ENCODE measurements at places on chromosomes 3 and 15.
A peak's percentile ranks its signal among the peaks of the same experiment; 100 is the strongest.

GRCh38 chr15:64901914-64902313 lies 9.8 kb upstream of the ANKDD1A start:
- DNase-seq: no peak

GRCh38 chr15:99633655-99634054 lies 67.9 kb downstream of the MEF2A start:
- no peak for DNase-seq

DNA sequence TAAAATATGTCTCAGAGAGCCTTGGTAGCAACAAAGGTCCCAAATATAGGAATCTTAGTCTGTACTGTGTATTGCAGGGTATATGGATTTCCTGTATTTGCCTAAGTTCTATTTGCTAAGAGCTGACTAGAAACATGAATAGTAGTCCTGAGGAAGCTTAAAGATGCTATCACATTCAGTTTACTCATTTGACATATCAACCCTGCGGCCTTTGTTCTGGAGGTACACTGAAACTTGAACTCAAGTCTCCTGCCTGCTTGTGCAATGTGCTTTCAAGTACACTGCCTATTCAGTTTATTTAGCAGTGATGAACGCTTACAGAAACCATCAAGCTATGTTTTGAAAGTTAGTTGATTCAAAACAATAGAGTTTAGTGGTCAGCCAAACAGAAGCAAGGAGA lies 21.1 kb downstream of the IL1RAP start:
- DNase-seq: peak; percentile 61

GRCh38 chr15:62190675-62191074 lies 25.6 kb upstream of the C2CD4B start:
- DNase-seq: no peak

GRCh38 chr3:139128803-139129202 lies 84.1 kb upstream of the PRR23C start:
- no peak for DNase-seq

DNA sequence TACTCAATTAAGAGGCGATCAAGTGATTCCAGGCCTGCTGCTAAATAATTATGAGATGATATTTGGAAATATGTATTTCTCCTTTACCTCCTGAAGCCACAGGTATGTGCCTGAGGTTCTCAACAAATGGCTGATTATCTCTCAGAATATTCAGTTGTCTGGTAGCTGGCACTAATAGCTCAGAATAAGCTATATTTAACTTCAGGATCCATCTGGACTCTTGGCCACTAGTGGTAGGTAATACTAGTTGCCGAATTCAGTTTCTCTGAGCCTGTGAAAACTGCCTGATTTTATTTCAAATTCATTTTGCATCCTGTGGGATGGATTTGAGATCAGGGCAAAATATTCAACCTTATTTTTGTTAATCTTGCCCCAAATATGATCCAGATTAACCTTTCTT lies 499.0 kb downstream of the DIPK2A start:
- DNase-seq: no peak

GRCh38 chr3:102156426-102156825 lies 278.4 kb upstream of the ZPLD1 start:
- DNase-seq: peak; percentile 35

DNA sequence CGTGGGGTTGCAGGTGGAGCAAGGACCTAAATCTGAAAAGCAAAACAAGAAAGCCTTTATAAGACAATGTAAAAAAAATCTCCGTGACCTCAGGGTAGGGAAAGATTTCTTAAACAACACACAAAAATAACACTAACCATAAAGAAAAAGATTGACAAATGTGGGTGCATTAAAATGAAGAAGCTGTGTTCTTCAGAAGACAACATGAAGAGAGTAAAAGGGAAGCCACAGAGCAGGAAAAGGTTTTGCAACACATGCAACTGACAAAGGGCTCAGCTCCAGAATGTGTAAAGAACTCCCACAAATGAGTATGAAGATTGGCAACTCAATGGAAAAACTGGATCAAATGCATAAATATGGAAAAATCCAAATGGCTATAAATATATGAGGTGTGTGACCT lies 74.2 kb downstream of the MAGEF1 start:
- DNase-seq: no peak

GRCh38 chr3:134326760-134327593 lies 47.3 kb downstream of the AMOTL2 start:
- peak; percentile 71 for DNase-seq

DNA sequence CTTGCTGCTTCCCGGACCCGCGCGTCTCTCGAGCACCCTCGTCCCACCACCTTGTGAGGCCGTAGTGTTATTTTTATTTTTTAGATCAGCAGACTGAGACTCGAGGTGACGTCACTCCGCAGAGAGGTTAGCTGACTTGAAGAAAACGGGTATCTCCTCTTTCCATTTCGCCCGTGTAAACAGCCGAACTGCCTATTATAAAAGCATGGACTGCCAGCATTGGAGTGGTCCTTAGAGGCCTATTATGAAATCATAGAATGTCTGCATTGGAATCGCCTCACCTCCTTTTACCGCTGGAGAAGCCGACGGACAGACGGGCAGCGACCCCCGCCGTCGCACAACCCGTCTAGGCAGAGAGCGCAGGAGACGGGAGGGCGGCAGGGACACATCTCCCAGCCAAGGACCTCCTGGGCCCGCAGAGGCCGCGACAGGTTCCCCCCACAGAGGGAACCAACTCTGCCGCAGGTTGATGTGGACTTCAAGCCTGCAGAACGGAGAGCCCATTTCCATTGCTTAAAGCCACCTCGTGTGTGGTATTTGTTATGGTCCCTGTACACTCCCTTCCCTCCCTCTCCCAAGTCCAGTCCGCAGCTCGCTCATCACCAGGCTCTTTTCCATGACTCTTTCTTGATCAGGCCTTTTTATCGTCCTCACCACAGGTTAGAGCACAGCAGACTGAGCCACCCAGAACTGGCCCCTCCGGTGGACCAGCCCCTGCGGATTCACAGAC lies 540 bp upstream of the PPP1R2 start:
- DNase-seq: no peak

DNA sequence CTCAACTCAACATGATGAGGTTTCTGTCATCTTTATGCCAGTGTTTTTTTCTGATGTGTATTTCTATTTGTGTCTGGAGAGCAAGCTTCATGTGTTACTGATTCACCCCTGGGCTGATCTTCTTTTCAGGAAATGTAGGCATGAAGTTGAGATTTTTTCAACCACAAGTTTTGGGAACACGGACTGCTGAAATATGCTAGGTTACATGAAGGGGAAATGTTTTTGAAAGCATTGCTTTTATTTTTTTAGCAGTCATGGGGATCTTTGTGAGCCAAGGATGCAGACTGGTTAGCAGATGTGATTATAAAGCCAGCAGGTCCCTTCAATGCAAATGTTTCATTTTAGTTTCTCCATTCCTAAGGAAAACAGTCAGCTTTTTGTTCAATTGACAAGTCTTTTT lies 219.3 kb upstream of the COL8A1 start:
- no peak for DNase-seq

- DNase-seq: no peak
These were observed 14.7 kb upstream of the HDC start for GRCh38 chr15:50280271-50280670.

- DNase-seq: no peak
These were observed 469.6 kb downstream of the EDEM1 start for GRCh38 chr3:5657106-5657505.

DNA sequence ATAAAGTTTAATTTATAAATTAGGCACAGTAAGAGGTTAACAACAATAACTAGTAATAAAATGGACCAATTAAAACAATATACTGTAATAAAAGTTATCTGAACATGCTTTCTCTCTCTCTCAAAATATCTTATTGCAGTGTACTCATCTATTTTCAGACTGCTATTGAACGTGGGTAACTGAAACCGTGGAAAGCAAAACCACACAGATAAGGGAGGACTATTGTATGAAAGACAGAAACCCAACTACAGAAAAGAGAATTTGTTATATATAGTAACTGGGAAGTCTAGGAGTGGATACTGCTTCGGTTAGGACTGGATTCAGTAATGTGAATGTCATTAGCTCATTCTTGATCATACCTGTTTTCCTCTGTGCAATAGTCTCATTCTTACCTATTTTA lies 119.3 kb upstream of the DAZL start:
- DNase-seq: no peak

- no peak for DNase-seq
These were observed 82.8 kb downstream of the CADM2 start for GRCh38 chr3:85041562-85042055.

GRCh38 chr3:102577082-102577789 lies 142.4 kb downstream of the ZPLD1 start:
- DNase-seq: no peak

DNA sequence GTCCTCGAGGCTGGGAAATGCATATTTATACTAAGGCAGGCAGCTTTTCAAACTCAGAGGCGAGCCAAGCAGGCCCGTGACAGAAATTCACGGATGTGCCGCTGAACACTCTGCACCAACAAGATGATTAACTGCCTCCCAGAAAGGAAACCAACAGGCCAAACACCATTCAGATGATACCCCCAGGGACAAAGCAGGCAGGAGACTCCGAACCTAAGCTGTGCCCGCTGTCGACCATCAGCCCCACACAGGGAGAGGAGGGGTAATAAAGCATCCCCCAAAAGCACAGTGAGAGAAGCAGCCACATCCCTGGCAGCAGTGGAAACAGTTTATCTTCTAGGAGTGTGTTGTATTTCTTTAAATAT lies 31.8 kb downstream of the ADAMTS17 start:
- DNase-seq: no peak

DNA sequence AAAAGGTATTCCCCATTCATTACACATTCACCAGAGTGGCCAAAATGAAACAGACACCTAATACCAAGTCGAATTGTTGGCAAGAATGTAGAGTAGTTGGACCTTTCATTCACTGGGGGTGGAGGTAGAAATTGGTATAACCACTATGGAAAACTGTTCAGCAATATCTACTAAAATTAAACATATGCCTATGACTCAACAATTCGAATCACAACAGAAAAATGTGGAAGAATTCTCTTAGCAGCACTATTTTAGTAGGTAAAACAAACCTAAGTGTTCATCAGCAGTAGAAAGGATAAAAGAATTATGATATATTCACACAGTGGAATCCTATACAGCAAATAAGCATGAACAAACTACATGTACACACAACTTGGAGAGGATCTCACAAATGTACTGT lies 30.6 kb downstream of the POLG start:
- no peak for DNase-seq

GRCh38 chr3:81592101-81592500 lies 169.3 kb downstream of the GBE1 start:
- DNase-seq: no peak

GRCh38 chr3:138332472-138333073 lies 2.9 kb upstream of the NME9 start:
- DNase-seq: peak; percentile 64

- DNase-seq: peak; percentile 47
These were observed 600.8 kb downstream of the FOXP1 start for GRCh38 chr3:70982700-70983140.

DNA sequence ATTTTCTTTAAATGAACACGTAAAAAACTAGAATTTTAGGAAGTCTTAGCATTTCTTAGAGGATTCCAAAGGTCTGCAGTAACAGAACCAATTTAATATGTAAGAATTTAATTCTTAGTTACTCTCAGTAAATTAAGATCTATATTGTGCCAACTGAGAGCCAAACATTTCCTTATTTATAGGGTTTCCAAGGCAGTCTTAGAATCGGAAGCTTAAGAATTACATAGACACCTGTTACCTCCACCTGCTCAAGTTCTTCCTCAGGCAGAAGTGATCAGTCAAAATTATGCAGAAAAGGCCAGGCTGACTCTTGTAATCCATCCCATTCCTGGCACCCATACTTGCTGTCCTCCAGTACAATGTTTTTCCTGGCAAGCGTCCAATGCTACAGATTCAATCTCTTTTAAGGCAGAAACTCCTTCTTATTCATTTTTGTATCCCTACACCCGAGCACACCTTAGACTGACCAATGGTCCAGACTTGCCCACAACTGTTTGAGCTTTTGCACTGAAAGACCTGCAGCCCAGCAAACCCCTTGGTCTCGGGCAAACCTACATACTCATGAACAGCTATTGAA lies 64.3 kb downstream of the NCEH1 start:
- no peak for DNase-seq

DNA sequence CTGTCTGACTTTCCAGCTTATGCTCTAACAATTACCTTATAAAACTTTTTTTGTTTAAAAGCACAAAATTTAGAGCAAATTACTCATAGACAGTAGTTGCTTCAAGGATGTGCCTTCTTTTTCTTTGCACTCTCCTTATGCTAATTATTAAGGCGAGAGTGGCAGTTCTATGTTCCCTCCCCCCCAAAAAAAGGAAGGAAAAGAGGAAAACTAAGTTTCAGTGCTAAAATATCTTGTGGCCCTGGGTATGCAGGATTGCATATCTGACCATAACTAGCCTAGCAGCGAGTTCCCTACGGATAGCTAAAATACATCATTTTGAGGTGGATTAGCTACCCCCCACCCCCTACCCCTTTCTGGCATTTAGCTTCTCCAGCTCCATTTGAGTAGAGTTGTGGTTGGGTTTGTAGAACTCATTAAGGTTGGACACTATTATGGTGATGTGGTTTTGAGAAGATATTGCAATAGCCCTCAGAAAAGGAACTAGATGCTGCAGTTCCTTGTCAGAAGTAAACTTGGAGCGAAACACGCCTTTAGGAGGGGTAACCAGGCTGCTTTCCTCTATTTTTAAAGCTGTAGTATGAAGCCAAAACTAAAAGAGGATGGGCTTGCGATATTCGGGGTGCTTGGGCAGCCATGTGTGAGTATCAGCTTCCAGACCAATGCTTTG lies 174.6 kb downstream of the AKAP13 start:
- DNase-seq: no peak

DNA sequence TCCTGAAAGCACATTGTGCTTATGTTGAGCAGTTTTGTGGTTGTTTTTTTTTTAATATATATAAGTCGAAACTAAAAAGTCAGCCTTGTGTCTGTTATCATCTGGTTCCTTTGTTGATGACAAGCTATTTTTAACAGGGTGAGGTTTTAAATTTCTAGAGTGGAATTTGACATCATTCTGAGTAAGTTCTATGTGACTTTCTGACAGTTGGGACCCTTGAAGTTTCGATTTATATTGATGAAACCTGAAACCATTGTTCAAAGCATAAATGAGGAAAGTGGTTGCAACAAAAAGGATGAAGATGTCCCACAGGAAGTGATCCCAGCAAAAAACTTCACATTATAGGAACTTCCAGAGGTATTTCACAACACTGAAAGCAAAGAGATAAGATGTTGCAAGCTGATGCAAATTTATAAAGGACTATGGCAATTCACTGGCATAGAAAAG lies 94.0 kb downstream of the CYP19A1 start:
- DNase-seq: no peak

DNA sequence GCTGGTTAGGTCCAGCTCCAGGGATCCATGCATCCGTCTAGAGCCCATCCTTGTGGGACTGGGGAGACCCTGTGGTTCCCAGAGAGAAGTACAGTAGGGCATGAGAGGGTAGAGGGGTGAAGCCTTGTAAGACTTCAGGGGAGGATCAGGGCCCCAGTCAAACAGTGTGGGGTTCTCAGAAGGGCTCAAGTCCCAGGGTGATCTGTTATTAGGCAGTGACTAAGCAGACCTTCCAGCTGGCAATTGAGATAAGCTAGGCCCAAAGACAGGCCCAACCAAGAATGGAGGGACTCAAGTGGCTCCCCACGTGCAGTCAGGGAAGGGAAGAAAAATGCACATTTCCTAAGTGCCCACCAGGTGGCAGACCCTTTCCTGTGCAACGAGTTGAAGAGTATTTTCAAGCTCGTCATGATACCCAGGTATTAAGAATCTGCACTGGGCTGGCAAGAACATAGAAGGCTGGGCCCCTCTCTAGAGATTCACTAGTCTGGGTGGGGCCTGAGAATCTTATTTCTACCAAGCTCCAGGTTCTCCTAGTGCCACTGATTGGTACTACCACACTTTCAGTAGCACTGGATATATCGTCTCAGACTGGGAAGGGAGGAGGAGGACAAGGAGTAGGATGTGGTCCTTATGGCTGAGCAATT lies 240.8 kb downstream of the NR1D2 start:
- DNase-seq: peak; percentile 78

All from SK-MEL-5 (cell line).